ENCODE measurements at places on chromosomes 1 and 21.

- no peak for DNase-seq
Measured at GRCh38 chr1:234997896-234998741, 130.5 kb downstream of the TOMM20 start.

GRCh38 chr1:219432191-219432606 is 180.7 kb downstream of the ZC3H11B start:
- no peak for DNase-seq

DNA sequence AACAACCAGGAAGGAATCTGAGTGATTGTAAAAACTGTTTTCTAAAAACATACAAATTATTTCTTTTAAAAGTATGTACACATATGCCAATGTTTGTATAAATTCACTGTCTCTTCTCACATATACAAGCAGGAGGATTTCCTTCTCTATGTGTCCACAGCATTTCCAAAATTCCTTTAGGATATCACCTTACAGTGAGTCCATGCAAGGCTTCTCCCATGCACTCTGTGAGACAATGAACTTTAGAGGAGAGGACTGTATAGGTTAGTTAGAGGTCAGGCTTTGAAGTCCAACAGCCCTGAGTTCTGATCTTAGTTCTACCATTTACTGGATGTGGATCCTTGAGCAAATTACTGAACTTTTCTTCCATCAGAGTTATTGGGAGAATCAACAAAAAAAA is 34.1 kb upstream of the USH2A start:
- DNase-seq = no peak

GRCh38 chr1:240501115-240501514 is 110.8 kb downstream of the GREM2 start:
- no peak for DNase-seq

Measured in osteocyte (in vitro differentiated cells).